Astrocyte of the spinal cord (primary cell): ENCODE measurements at places on chromosomes 11 and 22.

DNA sequence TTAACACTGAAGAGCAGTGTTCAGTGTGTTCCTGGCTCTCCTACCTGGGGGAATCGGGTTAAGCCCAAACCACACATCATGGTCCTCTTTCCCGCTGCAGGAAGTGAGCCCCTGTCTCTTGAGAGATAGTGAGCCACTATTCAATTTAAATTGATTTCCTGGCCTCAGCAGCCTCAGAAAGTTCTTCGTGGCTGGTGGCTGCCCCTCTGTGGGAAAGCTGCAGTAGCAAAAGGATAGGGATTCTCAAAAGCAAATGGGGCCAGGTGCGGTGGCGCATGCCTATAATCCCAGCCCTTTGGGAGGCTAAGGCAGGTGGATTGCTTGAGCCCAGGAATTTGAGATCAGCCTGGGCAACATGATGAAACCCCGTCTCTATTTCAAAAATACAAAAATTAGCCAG is 49.1 kb upstream of the CD5 start:
- no peak for DNase-seq

DNA sequence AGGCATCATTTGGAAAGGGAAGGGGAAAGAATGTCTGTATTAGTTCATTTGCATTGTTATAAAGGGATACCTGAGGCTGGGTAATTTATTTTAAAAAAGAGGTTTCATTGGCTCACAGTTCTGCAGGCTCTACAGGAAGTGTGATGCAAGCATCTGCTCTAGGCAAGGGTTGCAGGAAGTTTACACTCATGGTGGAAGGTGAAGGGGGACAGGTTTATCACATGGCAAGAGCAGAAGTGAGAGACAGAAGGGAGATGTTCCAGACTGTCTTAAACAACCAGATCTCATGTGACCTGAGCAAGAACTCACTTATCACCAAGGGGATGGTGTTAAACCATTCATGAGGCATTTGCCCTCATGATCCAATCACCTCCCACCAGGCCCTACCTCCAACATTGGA is 90.6 kb downstream of the CCDC83 start:
- no peak for DNase-seq

GRCh38 chr11:44416776-44417175 is 106.8 kb upstream of the ALX4 start:
- no peak for DNase-seq

DNA sequence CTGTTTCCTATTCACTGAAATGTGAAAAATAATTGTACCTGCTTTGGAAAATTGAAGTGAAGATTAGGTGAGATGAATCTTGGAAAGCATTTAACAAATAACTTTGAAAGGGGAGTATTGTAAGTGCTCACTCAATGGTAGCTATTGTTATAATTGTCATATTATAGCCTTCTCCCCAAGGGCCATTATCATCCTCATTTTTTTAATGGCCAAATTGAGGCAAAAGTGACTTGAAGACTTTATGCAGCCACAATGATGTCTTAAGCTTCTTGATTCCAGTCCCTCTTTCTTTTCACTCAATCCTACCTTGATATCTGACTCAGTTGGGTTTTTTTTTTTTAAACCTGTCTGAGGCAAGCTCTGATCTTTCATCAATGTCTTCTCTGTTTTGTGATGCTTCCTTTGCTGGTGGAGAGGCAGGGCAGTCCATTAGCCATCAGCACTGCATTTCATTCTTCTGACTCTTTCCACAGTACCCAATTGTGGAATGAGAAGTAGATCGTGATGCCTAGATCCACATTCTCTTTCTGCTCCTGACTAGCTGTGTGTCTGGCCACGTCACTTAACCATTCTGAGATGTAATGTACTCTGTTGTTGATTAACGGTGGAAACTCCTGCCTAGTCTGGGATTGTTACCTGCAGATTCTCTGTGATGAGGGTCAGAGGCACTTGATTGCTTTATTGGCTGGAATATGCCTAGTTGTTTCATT is 101.4 kb downstream of the DBX1 start:
- DNase-seq: no peak

- no peak for DNase-seq
These were observed 152.0 kb upstream of the TBCEL start for GRCh38 chr11:120871924-120872323.

DNA sequence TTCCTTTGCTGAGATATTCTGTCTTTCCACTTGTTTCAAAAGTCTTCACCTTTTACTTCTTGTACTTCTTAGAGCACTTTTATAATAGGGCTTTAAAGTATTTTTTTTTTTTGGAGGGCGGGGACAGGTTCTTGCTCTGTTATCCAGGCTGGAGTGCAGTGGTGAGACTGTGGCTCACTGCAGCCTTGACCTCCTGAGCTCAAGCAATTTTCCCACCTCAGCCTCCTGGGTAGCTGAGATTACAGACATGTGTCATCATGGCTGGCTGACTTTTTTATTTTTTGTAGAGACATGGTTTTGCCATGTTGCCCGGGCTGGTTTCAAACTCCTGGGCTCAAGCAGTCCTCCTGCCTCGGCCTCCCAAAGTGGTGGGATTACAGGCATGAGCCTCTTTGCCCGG is 57.9 kb downstream of the DYNC2H1 start:
- DNase-seq: no peak
